HCT116 (cell line): ENCODE measurements at places on chromosomes 16 and 17.
A peak's percentile ranks its signal among the peaks of the same experiment; 100 is the strongest.

DNA sequence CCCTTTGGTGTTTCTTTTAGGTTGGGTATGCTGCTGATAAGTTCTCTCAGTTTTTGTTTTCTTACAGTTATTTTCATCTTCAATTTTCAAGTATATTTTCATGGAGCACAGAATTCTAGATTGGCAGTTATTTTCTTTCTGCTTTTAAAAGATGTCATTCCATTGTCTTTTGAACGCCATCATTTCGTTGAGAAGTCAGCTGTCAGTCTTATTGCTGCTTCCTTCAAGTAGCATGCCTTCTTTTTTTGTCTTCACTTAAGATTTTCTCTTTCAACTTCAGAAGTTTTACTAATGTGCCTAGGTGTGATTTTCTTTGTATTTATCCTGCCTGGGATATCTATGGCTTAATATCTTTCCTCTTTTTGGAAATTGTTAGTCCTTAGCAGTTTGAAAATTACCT is 262.2 kb upstream of the PMFBP1 start:
- peak; percentile 43 for DNase-seq

DNA sequence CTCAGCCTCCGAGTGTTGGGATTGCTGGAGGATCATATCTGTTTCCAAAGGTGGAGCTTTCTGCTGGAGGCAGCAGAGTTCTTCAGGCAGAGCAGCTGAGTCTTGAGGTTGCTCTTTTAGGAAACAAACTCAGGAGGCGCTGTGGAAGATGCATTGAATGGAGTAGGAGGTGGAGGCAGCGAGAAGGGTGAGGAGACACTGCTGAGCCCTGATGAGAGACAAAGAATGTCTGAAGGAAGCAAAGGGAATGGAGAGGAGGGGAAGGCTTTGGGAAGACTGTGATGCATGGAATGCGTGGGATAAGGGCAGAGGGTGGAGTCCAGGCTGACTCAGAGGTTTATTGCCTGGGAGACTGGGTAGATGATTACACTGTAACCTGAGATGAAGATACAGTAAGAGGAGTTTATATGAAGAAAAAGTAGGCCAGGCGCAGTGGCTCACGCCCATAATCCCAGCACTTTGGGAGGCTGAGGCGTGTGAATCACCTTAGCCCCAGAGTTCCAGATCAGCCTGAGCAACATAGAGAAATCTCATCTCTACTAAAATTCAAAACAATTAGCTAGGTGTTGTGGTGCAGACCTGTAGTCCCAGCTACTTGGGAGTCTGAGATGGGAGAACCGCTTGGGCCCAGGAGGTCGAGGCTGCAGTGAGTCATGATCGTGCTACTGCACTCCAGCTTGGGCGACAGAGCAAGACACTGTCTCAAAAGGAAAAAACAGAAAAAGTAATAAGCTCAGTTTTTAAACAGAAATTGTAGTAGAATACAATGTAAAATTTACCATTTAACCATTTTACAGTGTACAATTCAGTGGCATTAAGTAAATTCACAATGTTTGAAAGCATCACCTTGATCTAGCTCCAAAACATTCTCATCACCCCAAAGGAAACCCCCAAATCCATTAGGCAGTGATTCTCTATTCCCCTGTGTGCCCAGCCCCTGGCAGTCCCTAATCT is 17.8 kb upstream of the TMEM219 start:
- DNase-seq, result peak; percentile 98

DNA sequence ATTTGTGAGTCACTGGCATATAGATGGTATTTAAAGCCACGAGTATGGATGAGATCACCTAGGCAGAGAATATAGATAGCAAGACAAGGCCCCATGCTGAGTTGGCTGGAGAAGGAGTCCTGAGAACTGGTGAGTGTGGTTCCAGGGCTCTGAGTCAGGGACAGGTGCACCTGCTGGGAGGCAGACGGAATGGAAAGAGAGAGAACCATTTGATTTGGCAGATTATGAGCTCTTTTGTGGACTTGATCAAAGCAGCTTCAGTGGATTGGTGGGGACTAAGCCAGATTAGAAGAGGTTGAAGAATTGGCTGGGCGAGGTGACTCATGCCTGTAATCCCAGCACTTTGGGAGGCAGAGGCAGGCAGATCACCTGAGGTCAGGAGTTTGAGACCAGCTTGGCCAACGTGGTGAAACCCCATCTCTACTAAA is 4.3 kb upstream of the C16orf92 start:
- DNase-seq, result no peak

DNA sequence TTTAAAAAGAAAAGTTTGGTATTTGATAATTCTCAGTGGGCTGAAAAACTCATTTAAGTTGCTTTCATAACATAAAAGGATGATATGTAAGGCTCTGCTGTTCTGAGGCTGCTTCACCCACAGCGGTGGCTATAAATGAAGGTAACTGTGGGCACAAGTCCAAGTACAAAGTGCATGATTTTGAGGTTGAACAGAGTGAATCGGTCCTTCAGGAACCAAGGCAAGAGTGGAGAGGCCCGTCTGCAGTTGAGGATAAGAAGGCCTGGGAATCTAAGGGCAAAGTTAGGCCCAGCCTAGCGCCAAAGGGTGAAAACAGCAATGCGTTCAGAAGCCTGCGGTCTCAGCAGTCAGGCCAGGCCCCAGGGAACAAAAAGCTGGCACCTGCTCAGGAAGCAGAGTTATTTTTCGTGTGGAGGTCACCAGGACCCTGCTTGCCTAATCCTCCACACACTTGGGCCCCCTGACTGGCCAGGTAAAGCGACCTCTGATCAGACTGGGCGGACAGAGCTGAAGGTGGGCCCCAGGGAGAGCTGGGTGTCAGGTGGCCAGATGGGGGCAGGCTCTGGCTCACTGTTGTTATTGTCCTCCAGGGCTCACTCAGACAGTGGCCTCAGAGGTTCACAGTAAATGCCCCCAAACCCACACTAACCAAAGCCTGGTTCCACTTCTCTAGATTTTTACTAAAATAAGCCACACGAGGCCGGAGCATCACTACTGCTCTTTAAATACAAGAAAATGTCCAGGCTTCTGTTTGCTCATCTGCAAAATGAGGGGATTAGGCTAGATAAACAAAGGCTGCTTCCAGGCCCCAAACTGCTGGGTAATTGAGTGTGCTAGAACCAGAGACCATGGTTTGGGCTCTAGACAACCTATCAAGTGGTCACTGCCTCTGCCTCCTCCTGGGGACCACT is 46.5 kb downstream of the TEX2 start:
- DNase-seq, result no peak

- DNase-seq, result no peak
Measured at GRCh38 chr17:45703348-45703747, 80.8 kb upstream of the CRHR1 start.
